H4 (cell line): ENCODE measurements at places on chromosomes 13 and 19. TPM values are rescaled to one million over a fixed set of nuclear protein-coding genes. Genes with fewer than 3 reads are reported as not detected.
A peak's percentile ranks its signal among the peaks of the same experiment; 100 is the strongest.

DNA sequence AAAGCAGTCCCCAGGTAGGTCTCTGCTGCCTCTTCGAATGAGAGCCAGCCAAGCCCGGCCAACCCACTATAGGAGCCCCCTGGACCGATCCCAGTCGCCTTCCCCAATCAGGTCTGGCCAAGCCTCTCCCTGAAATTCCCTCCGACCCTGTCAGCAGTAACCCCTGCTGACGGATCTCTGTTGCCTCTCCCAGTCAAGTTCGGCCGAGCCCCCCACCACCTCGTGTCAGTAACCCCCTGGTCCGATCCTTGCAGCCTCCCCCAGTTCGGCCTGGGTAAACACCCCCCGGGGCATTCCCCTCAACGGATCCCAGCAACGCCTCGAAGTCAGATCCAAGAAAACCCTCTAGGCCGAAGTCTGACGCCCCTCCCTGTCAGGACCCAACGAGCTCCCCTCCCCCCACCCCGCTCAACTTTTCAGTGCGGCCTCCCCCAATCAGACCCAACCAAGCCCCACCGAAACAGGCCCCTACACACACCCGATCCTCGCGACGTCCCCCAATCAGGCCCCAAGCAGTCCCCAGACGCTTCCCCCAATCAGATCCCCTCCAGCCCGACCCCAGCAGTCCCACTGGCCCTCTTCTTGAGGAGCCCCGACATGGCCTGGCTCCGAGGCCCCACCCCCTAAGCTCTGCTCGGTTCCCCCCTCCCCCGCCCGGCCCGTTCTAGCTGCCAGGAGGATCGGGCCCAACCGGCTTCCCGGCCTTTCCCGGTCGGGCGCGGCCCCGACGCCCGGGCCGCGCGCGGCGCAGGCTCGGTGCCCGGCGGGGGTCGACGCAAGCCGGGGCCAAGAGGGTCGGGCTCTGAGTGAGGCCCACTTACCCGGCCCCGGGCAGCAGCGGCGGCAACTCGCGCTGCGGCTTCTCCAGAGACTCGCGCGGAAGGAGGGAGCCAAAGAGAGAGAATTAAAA lies 1.8 kb downstream of the TNPO2 start:
- peak; percentile 28 for DNase-seq

GRCh38 chr13:110361365-110361911 lies 54.4 kb downstream of the COL4A2 start:
- DNase-seq, result no peak

GRCh38 chr19:29695765-29696564 lies 19.1 kb downstream of the C19orf12 start:
- DNase-seq, result no peak

DNA sequence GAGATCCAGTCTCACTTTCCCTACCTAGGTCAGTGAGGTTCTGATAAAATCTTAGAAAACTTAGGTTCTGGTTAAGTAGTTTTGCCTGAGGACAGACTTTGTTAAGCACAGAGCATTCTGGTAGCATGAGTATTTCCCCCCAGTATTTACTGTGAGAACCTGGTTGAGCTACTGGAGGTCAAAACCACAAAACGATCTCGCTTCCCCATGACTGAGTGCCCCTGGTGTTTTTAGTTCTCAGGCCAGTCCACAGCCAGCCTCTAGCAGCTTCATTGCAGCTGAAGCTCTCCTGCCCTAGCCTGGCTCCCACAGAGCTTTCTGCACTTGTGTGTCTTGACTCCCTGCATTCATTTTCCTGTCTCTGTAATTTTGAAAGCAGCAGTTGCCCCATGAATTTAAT lies 1138.2 kb downstream of the UQCRFS1 start:
- DNase-seq, result no peak

The KLK3 gene
- not detected in 2 replicates for total RNA-seq

- no peak for DNase-seq
Measured at GRCh38 chr13:39419068-39419467, 183.9 kb downstream of the LHFPL6 start.

The CFAP97D2 gene
- total RNA-seq, result not detected in 2 replicates

The PRKCG gene
- not detected in 2 replicates for total RNA-seq

GRCh38 chr19:58407658-58408151 lies 744 bp upstream of the ZNF584 start:
- no peak for DNase-seq

DNA sequence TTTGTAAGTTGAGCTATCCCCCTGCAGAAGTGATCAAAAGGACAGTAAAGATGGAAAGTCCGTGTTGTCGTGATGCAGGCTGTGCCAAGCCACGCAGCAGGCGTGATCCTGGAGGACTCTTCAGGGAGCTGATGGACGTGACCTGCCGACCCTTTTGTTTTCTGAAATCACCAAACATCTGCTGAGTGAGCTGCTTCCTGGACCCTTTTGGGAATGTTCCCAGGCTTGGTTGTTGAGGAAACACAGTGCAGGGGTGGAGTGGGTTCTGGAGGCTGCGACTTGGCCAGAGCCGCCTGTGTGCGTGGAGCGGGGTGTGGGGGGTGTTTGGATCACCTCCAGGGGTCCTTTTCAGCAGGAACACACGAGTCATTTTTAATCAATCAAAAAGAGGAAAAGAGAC lies 15.4 kb upstream of the CPAMD8 start:
- no peak for DNase-seq

The PLK5 gene
- total RNA-seq, result not detected in 2 replicates

GRCh38 chr19:42325308-42325895 lies at the start of gene MEGF8:
TSS of gene MEGF8 (plus strand) at chr19:42325635. CDS start at chr19:42326244, 609 bp downstream.
- DNase-seq, result peak; percentile 97

- no peak for DNase-seq
Measured at GRCh38 chr13:100363285-100363711, 225.3 kb downstream of the GGACT start.

- no peak for DNase-seq
Measured at GRCh38 chr19:43743059-43743458, 11.7 kb downstream of the SMG9 start.

The THSD8 gene
- not detected in 2 replicates for total RNA-seq

- peak; percentile 50 for DNase-seq
Measured at GRCh38 chr19:58181902-58182576, 822 bp upstream of the ZNF274 start.

The PPP1R37 gene
- 8.0 and 13.2 TPM in 2 replicates for total RNA-seq

The LILRA5 gene
- total RNA-seq, result not detected in 2 replicates

DNA sequence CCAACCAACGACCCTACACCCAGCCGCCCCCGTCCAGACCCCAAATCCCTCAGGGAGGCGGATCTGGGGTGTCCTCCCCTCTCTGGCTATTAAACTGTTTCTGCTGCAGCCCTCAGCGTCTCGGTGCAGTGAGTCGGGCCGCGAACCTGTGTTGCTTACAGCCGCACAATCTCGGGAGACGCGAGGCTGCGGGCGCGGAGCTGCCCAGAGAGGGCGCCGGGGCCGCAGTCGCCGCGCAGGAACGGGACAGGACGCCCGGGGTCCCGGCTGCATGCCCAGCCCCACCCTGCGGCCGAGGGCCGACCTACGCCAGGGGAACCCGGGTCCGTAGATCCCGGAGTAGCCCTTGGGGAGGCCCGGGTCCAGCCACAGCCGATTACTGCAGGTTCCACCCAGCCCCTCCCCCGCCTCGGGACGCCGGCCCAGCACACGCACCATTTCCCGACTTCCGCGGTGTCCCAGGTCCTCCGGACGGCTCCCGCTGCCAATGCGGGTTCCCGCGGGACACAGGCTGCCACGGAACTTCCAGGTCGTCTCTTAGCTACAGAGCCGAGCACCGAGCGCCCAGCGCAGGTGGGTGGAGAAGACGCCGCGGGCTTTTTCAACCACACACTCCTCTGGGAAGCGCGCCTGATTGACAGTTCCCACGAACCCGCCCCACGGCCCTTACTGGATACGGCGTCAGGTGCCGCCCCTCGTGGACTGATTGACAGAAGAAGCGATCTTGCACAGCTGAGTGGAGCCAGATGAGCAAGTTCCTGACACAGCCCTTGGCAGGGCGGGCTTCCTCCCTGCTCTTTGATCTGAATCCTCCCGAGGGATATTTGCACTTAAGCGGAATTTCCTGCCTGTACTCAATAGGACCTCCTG lies at the start of gene ZNF799:
Gene ZNF799, minus strand, starts transcription at position 639 of the 870 bp plus-strand sequence. Its CDS starts 201 bp downstream, at position 438.
- peak; percentile 93 for DNase-seq

DNA sequence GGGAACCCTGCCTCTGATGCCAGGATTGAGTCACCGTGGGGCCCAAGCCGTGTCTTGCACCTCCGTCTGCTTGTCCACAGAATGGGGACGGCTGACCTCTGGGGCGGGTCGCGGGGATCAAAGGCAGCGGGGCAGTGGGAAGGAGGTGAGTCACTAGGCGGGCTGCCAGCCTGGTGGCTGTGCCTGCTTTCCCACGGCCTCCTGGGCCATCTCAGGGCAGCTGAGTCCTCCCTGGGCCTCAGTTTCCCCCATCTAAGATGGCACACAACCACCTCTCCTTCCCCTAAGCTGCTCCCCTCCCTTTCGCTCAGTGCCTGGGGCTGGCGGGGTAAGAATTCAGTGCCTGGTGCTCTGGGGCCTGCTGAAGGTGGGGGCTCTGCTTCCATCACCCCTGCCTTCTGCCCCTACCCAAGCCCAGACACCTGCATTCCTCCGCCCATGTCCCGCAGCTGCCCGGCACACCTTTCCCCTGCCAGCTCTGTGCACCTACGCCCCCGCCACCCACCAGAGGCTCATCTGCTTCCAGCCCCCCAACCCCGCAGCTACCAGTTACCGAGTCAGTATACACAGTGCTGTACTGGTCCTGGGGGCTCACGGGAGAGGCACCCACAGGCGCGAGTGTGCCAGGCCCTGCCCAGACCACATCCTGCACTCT lies 3.5 kb downstream of the MKNK2 start:
- DNase-seq, result no peak

DNA sequence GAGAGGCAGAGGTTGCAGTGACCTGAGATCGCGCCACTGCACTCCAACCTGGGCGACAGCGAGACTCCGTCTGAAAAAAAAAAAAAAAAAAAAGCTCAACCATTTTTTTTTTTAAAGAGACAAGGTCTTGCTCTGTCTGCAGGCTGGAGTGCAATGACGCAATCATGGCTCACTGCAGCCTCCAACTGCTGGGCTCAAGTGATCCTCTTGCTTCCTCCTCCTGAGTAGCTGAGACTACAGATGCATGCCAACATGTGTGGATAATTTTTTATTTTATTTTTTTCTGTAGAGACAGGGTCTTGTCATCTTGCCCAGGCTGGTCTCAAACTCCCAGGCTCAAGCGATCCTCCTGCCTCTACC lies 10.3 kb downstream of the EHD2 start:
- DNase-seq, result peak; percentile 91

The KLK14 gene
- total RNA-seq, result not detected in 2 replicates

The CYP2A7 gene
- total RNA-seq, result not detected in 2 replicates

The ZNF83 gene
- 23.7 and 35.7 TPM in 2 replicates for total RNA-seq

DNA sequence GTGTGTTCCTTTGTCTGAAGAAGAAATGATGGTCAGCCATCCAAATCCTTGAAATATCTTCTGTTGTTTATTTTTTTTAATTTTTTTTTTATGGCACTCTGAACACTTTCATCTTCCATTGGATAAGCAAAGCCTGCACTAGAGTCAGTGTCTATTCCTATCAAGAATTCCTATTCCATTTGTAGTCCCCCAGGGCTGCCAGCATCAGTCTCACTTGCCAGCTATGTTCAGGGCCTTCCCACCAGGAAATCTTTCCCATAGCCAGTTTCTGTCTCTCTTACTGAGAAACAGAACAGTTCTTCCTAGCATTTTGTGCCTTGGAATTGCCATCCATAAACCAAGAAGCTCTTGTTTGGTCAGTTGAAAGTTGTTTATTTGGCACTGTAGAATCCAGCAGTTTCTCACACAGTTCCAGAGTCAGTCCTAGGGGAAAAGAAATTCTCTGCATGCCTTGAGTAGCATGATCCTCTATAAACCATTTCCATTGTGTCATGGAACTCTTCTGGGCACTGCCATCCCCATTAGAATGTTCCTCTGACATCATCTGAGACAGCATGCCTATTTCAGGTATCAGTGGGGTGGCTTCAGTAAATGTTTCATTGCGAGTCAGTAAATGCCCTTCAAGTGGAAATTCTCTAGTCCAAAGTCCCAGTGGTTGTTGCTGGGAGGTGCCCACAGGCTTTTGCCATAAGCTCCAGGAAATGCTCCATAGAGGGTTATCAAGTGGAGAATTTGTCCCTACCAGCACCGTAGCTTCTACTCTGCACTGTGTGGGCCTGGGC lies 18.7 kb upstream of the SPRYD7 start:
- no peak for DNase-seq

The HCN2 gene
- total RNA-seq, result 4.5 and 4.6 TPM in 2 replicates

DNA sequence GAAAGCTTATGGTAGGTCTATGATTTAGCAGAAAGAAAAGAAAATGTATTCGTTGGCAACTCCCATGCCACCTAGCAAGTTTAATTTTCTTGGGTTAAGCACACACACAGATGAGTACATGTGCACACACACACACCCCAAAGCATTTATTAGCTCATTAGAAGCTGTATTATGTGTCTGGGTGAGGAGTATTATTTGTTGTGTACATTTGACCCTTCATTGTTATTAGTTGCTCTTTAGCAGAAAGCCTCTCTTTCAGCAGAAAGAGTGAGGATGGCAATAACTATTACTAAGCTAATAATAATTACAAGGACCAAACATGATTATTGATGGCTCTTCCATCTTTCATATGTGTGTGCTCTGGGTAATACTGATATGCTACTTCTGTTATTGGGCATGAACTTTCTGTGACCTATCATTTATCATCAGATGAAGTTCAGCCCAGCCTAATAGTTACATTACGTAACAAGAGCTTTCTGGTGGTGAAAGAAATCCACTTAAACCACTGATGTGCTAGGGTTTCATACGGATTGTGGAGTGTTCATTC lies 177.4 kb upstream of the OBI1 start:
- no peak for DNase-seq

DNA sequence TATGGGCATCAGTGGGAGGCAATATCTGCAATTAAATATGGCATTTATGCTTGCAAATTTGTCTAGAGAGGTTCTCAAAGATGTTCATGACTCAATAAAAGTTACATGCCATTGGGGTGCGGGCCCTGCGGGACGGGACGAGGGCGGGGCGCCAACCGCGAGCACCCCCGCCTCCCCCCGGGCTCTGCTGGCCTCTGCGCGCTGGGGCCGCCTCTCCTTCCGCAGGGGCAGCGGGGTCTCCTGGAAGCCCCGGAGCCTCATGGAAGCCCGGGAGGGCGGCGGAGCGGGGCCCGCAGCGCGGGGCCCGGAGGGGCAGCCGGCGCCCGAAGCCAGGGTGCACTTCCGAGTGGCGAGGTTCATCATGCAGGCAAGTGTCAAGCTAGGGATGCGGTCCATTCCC lies 179.2 kb downstream of the TPTE2 start:
- no peak for DNase-seq

- DNase-seq, result no peak
Measured at GRCh38 chr19:29777781-29778309, 33.9 kb upstream of the CCNE1 start.

DNA sequence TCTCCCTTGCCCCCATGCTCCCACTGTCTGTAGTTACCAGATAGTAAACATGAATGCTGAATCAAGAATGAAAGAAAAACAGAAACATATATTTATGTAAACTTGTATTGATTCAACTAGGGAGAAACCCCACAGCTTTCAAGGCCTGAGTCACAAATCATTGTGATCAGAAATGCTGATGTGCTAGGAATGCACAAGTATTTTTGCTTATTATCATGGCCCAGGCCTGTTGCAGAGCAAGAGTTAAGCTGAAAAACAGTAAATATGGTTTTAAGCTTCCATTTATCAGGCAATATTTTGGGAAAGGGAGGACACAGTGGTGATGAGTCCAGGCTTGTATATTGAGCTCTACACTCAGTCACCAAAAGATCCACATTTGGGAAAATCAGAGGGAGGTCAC lies 669.6 kb downstream of the DIAPH3 start:
- no peak for DNase-seq

The IFNL1 gene
- total RNA-seq, result not detected in 2 replicates

- DNase-seq, result peak; percentile 69
Measured at GRCh38 chr19:34041925-34042521, 130.3 kb upstream of the LSM14A start.

The FGF21 gene
- not detected in 2 replicates for total RNA-seq
